ENCODE measurements at places on chromosomes 1 and 21.

GRCh38 chr1:22025368-22026155, 24.1 kb downstream of the CELA3A start:
- peak overlapping the region; percentile 79 for H3K4me3 ChIP-seq
- peaks cover 7% of the 10 kb centered on the region for H3K36me3 ChIP-seq
- peak; percentile 88 for DNase-seq
- H3K4me1 ChIP-seq = peaks cover 13% of the 10 kb centered on the region
- H3K27ac ChIP-seq = peak overlapping the region; percentile 93
- no peaks in the 10 kb centered on the region for H3K27me3 ChIP-seq

DNA sequence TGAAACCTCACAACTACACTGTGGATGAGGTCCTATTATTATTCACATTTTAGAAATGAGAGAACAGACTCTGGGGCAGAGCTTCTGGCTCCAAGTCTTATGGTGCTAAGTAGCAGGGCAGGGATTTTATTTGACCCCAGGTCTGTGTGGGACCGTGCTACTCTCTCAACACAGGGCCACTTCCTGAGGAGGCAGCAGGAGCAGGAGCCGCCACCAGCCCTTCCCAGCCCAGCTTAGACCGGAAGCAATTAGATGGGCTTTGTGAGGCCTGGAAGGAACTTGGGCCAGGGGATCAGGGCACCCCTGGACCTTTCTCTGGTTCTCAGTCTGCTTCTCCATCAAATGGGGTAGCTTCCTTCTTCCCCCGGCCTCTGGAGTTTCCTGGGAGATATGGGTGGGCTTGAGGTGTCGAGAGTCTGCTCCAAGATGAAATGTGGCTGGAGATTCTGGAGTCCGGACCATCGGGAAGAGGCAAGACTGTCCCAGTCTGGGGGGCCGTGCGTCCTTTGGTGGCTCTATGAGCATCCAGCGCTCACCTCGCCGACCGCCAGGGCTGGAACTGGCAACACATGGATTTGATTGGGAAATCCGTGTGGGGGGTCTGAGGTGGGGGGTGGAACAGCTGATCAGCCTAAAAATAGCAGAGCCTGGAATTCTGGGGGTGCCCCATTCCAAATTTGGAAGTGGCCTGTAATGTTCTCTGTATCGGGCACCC, 136.8 kb downstream of the FOXD2 start:
- H3K27me3 ChIP-seq = no peaks in the 10 kb centered on the region
- DNase-seq = no peak
- H3K27ac ChIP-seq = no peak overlapping the region
- H3K4me3 ChIP-seq = no peak overlapping the region
- H3K36me3 ChIP-seq = no peaks in the 10 kb centered on the region
- peaks cover 13% of the 10 kb centered on the region for H3K4me1 ChIP-seq

GRCh38 chr21:28795251-28795650, 197.4 kb downstream of the LTN1 start:
- no peak overlapping the region for H3K27ac ChIP-seq
- no peak overlapping the region for H3K4me3 ChIP-seq
- DNase-seq = no peak
- no peaks in the 10 kb centered on the region for H3K36me3 ChIP-seq

- peaks cover 5% of the 10 kb centered on the region for H3K36me3 ChIP-seq
- DNase-seq = peak; percentile 47
- H3K27me3 ChIP-seq = no peaks in the 10 kb centered on the region
- H3K4me1 ChIP-seq = peaks cover 6% of the 10 kb centered on the region
Observed at GRCh38 chr1:181344091-181344490, 139.2 kb upstream of the CACNA1E start.

DNA sequence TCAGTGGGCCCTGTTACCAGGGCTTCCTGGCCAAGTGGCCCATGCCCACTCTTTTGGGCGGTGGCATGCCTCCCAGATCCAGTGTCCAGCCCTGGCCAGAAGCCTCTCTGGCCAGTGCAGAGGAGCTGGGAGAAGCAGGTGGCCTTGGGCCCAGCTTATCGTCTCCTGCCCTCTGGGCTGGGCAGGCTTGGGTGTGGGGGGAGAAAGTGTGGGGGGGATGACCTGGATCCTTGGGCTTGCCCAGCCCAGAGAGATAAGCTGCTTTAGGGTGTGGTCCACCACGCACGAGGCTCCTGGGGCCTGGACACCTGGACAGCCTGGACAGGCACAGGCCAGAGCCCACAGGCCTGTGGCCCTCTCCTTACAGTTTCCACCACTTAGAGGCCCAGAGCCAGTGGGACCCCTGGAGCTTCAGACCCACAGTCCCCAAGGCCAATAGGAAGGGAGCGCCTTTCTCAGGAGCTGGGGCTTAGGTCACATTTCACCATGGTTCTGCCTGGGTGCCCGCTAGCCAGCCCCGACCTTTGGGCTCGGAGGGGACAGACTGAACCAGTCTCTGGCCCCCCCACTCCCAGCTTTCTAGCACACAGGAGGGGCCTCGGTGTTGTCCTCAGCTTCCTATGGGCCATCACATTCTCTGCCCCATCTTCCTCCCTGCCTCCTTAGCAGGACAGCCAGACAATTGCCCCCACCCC, 1.8 kb downstream of the ESPN start:
- H3K36me3 ChIP-seq = no peaks in the 10 kb centered on the region
- H3K4me1 ChIP-seq = peaks cover 24% of the 10 kb centered on the region
- no peak overlapping the region for H3K27ac ChIP-seq
- H3K27me3 ChIP-seq = no peaks in the 10 kb centered on the region
- DNase-seq = no peak

DNA sequence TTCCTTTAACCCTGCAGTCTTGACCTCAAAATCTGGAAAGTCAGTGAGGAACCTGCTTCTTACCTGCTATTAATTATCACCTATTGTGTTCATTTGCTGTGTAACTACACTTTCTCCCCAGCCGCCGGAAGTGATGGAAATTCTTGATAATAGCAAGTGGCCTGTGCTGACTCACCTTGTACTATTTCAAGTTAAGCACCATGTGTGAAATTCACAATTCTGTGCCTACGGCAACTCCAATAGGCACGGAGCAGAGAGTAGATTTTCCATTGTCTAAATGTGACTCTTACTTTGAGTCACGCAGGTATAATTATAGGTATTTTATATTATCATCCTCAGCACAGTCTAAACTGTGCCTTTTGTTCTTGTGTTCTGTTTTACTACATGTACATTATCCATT, 466.8 kb downstream of the KIF26B start:
- no peaks in the 10 kb centered on the region for H3K36me3 ChIP-seq
- H3K27ac ChIP-seq = no peak overlapping the region
- H3K27me3 ChIP-seq = peaks cover 21% of the 10 kb centered on the region
- no peak overlapping the region for H3K4me3 ChIP-seq

Data from MCF 10A (cell line).